ENCODE measurements at places on chromosomes 4 and X. TPM values are rescaled to one million over a fixed set of nuclear protein-coding genes. Genes with fewer than 3 reads are reported as not detected.

DNA sequence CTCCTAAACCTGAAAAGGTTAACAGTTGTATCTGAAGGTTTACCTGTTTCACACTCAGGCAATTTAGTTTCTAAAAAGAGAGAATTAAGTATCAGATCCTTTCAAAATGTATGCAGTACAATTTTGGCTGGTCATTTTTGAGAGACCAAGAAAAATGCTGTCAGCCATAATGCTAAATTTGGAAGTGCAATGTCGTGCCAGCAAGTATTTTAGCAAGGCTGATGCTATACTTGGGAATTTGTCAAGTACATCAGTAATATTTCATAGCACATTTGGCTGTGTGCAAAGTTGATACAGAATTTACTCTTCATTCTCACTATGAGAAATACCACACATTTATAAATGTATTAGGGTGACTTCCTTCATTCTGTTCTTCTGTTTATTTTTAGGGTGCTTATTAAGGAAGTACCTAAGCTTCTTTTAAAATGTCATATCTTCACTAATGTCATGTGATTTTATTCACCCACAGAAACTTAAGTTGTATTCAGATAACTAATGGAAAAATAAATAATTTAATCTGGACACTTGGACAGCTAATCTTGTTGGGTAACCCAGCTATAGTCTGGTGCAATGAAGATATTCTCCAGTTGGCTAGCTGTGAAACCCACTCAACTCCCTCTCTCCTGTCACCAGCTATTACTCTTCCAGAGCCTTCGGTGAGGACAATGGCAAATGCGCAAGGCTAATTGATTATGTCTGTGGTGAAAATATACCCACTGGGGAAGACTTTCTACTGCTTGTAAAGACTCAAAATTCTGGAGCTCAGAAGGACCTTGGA lies 84.2 kb upstream of the TLL1 start:
- H3K4me3 ChIP-seq, result no peak overlapping the region
- no peaks in the 10 kb centered on the region for H3K27me3 ChIP-seq
- H3K27ac ChIP-seq, result no peak overlapping the region
- no peak for DNase-seq

PTCHD1 gene
- 1.4 TPM for total RNA-seq

IBSP gene
- not detected for total RNA-seq

DNA sequence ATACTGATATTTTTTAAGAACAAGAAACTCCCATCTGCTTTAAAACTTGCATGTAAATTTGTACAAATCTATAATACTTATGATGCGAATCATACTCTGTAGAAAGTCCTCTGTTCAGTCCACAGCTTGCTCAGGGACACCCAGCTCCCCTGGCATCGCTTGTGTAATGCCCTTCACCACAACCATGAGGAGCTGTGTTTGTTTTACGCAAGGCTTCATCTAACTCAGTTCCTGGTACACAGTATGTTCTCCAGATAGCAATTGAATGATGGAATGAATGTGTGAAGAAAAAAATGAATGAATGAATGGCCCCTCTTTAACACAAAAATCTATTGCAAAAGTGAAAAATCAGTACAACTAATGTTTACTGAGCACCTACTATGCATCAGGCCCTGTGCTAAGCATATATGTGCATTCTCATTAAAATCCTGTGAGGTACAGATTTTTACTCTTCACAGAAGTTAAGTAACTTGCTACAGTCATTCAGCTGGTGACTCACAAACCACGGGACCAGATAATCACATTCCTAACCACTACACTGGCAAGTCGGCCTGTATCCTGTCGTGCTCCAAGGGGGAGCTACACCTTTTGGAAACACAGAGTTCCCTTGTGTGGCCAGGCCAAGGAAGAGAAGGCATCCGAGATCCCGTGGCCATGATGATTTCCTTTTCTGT lies 58.7 kb upstream of the KDR start:
- DNase-seq, result peak; percentile 71
- no peak overlapping the region for H3K4me3 ChIP-seq
- H3K27ac ChIP-seq, result peak overlapping the region; percentile 21
- H3K27me3 ChIP-seq, result no peaks in the 10 kb centered on the region

CMC4 gene
- 7.2 TPM for total RNA-seq

DNA sequence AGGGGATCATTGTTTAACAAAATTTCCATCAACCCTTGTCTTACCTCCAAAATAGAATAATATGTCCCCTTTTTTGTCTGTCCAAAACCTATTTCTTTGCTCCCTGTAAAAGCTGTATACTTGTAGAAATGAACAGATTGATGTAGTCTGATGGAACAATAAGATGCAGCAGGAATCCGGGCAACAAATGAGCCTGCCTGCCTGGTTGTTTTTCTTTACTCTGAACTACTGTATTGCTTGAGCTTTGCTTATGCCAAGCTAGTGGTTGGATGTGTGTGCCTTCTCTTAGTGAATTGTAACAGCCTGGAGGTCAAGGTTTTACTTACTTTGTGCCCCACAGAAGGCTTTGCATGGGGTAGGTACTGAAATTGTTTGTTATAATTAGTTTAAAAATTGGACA lies 116.2 kb upstream of the TLL1 start:
- no peaks in the 10 kb centered on the region for H3K4me1 ChIP-seq
- no peaks in the 10 kb centered on the region for H3K36me3 ChIP-seq

DNA sequence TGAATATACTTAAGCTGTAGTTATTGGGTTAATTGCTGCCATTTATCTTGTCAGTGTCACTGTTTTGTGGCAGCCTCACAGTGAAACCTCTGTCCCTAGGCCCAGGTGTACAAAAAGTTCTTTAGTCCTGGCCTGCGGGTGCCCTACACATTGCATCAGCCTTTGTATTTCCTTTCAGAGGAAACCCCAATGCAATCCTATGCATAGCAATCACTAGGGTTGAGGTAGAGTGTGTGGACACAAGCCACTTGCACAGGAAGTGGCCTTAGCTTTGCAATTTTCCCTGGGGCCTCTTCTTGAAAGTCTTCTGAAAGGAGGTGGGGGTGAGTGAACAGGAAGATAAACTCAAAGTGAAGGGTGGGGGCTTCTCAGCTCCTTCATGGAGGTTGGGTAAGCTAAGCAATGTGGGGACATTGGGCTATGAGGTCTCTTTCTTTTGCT lies 27.8 kb downstream of the VSIG4 start:
- H3K27me3 ChIP-seq, result no peaks in the 10 kb centered on the region
- H3K27ac ChIP-seq, result no peak overlapping the region
- H3K36me3 ChIP-seq, result no peaks in the 10 kb centered on the region

- H3K36me3 ChIP-seq, result peaks cover 14% of the 10 kb centered on the region
- no peak overlapping the region for H3K4me3 ChIP-seq
- H3K27ac ChIP-seq, result no peak overlapping the region
- DNase-seq, result no peak
These were observed 320.1 kb downstream of the BCOR start for GRCh38 chrX:39777623-39778025.

GRIA3 gene
- 2.4 TPM for total RNA-seq

GRCh38 chr4:168605411-168605810 lies 108.6 kb downstream of the PALLD start:
- no peaks in the 10 kb centered on the region for H3K36me3 ChIP-seq
- DNase-seq, result no peak
- no peak overlapping the region for H3K4me3 ChIP-seq

PI4K2B gene
- total RNA-seq, result 10.3 TPM

GRCh38 chr4:128328106-128328505 lies 40.5 kb upstream of the PGRMC2 start:
- no peak for DNase-seq
- no peak overlapping the region for H3K4me3 ChIP-seq
- H3K27ac ChIP-seq, result no peak overlapping the region
- H3K36me3 ChIP-seq, result no peaks in the 10 kb centered on the region
- H3K27me3 ChIP-seq, result no peaks in the 10 kb centered on the region
- no peaks in the 10 kb centered on the region for H3K4me1 ChIP-seq

TAF7L gene
- not detected for total RNA-seq

DNA sequence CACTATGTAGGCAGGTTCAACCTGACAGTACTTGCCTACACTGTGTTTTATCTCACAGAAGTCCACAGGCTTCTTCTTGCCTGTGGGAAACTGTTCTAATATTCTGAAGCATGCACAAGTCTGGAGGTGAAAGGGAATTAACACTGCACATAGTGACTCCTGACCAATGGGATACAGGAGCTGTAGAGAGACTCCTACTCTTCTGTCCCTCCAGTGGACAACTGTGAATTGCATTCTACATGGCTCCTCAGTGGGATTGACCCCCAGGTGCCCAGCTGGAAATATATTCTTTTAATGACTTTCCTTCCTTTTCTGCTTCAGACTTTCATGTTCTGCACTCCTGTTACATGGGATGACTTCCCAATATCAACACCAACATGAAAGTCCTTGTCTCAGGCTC lies 8.2 kb upstream of the YIPF6 start:
- peaks cover 5% of the 10 kb centered on the region for H3K36me3 ChIP-seq
- H3K4me3 ChIP-seq, result no peak overlapping the region
- no peak overlapping the region for H3K27ac ChIP-seq
- H3K27me3 ChIP-seq, result no peaks in the 10 kb centered on the region

DNA sequence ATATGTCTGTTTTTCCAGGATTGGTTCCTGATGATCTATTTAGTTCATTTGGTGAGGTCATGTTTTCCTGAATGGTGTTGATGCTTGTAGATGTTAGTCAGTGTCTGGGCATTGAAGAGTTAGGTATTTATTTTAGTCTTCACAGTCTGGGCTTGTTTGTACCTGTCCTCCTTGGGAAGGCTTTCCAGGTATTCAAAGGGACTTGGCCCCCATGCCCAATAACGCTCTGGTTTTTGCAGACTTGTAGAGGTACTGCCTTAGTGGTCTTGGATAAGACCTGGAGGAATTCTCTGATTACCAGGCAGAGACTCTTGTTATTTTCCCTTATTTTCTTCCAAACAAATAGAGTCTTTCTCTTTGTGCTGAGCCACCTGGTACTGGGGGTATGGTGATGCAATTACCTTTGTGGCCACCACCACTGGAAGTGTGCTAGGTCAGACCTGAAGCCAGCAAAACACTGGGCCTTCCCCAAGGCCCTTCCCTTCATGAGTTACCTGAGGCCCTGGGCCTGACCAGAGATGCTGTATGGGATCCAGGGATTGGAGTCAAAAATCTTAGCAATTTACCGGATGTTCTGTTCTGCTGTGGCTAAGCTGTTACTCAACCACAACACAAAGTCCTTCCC lies 63.3 kb upstream of the RXFP1 start:
- no peaks in the 10 kb centered on the region for H3K4me1 ChIP-seq
- no peak overlapping the region for H3K27ac ChIP-seq
- H3K4me3 ChIP-seq, result no peak overlapping the region
- no peaks in the 10 kb centered on the region for H3K36me3 ChIP-seq

DNA sequence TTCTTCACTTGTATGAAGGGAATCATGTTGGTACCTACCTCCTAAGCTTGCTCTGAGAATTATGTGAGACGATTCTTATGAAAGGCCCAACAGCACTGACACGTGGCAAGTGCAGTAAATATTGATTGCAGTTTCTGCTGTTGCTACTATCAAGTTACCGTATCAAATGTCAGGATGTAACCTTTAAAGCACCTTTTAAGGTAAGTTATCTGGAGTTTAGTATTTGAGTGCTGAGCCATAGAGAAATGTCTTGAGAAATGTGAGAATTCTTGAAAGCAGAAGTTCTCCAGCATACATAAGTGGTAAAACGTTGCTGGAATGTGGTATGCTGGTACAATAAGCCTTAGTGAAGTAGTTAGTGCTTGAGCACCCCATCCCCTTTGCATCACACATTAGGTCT lies 90.4 kb downstream of the PHOX2B start:
- H3K27me3 ChIP-seq, result no peaks in the 10 kb centered on the region
- no peaks in the 10 kb centered on the region for H3K36me3 ChIP-seq
- H3K4me3 ChIP-seq, result no peak overlapping the region
- no peak for DNase-seq
- no peak overlapping the region for H3K27ac ChIP-seq
- H3K4me1 ChIP-seq, result no peaks in the 10 kb centered on the region

- no peak overlapping the region for H3K4me3 ChIP-seq
- no peak for DNase-seq
These were observed 69.5 kb downstream of the PDE5A start for GRCh38 chr4:119559044-119559647.

SH3TC1 gene
- 0.74 TPM for total RNA-seq

DNA sequence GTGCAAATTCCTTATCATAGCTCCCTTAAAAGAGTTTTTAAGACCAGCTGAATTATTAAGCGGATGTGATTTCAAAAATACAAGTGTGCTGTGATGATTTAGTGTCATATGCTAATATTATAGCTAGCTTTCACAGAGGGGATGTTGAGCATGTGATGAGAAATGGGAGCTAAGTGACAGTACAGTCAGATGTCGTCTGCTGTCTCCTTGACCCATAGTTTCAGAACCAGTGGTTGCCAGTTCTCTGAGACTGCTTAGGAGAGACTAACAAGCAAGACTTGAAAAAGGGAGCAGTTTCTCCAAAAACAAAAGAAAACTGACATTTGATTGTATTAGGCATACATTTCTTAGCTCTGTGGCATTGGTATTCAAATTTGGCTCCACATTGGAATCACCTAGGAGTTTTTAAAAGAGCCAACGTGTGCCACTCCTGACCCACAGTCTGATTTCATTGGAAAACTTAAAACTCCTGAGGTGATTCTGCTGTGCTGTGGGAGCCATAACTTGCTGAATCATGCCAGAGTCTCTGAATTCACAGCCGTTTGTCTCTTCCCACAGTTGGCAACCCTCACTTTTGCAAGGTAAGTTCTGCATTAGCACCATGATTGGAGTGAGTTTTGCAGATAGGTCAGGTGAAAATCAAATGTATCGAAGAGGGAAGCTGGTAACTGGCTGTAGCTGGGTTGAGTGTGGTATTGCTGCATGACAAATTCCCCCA lies 20.3 kb downstream of the FUNDC2 start:
- H3K36me3 ChIP-seq, result peaks cover 14% of the 10 kb centered on the region
- H3K27me3 ChIP-seq, result no peaks in the 10 kb centered on the region
- no peaks in the 10 kb centered on the region for H3K4me1 ChIP-seq
- no peak overlapping the region for H3K27ac ChIP-seq
- no peak overlapping the region for H3K4me3 ChIP-seq

PCDH18 gene
- 60.7 TPM for total RNA-seq

DNA sequence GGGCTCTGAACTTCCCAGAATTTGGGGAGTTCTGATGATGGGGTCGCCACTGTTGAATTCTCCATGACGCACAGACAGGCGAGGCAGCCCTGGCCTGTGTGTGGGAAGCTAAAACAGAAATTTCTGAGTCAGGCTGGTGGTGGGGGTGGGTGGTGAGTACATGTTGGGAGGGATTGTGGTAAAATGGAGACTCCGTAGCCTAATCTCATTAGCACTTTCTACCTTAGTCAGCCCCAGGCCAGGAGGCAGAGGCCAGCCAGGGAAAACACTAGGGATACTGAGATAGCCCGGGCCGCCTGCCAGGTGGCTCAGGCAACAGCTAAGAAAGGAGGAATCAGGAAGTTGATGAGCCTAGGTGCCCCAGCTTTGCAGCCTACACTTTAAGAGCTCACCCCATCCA lies 39.3 kb upstream of the NHSL2 start:
- DNase-seq, result no peak
- peaks cover 6% of the 10 kb centered on the region for H3K36me3 ChIP-seq
- H3K27ac ChIP-seq, result no peak overlapping the region

DNA sequence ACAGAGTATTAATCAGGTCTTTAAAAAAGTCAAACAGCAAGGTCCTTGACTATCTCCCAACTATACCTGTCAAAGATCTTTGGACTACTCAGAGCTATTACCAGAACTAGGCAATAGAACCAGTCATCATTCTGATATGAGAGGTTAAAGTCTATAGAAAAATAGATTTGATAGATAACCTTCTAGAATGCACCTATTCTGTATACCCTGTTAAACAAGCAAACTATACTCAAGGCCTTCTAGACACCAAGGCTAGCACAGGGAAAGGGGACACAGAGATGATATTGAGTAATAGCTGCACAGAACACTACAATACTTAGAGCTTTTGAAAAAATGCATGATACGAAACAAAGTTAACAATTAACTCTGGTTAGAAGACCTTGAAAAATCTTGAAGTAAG lies 149.5 kb downstream of the NR3C2 start:
- H3K36me3 ChIP-seq, result no peaks in the 10 kb centered on the region
- no peaks in the 10 kb centered on the region for H3K27me3 ChIP-seq
- no peak overlapping the region for H3K4me3 ChIP-seq
- no peak overlapping the region for H3K27ac ChIP-seq
- no peaks in the 10 kb centered on the region for H3K4me1 ChIP-seq

All from H9 (cell line).